ENCODE measurements at places on chromosomes 1 and 21.
A peak's percentile ranks its signal among the peaks of the same experiment; 100 is the strongest.

DNA sequence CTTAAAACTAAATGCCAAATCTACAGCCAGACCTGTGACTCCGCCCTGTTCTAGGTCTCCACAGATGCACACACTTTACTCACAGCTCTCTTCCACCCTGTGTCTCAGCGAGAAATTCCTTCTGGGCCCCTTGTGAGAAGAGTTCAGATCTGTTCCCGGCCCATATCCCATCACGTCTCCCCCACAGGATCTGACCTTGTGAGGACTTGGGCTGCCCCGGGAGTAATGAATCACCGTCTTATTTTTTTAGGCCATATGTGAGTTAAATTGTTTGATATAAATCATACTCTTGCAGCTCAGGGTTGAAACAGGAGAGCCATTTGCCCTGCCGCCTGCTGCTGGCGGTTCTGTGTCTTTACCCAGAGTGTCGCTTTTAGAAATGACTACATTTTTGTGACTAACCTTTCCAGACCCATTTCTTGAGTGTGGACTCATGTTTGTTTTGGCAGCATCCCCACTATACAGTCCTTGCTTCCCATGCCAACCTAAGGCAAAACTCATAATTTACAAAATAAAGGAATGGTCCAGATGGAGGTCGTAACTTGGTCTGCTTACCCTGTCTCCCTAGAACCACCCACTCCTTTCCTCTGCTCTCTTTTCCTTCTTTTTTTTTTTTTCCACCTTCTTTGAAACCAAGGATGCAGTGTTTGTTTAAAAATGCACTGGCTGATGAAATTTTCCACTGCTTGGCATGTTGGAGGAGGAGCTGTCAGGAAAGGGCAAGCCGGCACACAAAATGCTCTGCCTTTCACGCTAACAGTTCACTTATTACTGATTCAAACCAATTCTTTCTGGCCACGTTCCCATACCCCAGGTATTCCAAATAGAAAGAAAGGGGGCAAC lies 98.0 kb upstream of the C1orf105 start:
- no peaks in the 10 kb centered on the region for H3K36me3 ChIP-seq
- no peaks in the 10 kb centered on the region for H3K27me3 ChIP-seq
- no peaks in the 10 kb centered on the region for H3K4me1 ChIP-seq
- H3K4me3 ChIP-seq: no peak overlapping the region
- DNase-seq: no peak

DNA sequence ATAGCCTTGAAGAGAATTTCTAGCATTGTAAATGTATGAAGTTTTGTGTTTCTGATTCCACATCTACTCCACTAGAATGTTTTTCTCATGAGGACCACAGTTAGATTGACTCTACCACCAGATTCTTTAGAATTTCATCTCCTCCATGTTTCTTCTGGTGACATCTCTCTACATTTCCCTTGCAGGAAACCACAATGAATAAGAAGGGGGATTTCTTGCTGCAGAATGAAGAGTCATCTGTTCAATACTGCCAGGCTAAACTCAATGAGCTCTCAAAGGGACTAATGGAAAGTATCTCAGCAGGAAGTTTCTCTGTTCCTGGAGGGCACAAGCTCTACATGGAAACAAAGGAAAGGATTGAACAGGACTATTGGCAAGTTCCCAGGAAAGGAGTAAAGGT lies 18.6 kb downstream of the GBP6 start:
- no peak overlapping the region for H3K4me3 ChIP-seq
- no peak for DNase-seq
- no peaks in the 10 kb centered on the region for H3K27me3 ChIP-seq
- H3K4me1 ChIP-seq: peaks cover 3% of the 10 kb centered on the region
- no peaks in the 10 kb centered on the region for H3K36me3 ChIP-seq

- H3K4me3 ChIP-seq: no peak overlapping the region
- H3K36me3 ChIP-seq: no peaks in the 10 kb centered on the region
- H3K27ac ChIP-seq: no peak overlapping the region
- no peak for DNase-seq
- H3K27me3 ChIP-seq: no peaks in the 10 kb centered on the region
These were observed 121.4 kb downstream of the TGFBR3 start for GRCh38 chr1:91764471-91765115.

DNA sequence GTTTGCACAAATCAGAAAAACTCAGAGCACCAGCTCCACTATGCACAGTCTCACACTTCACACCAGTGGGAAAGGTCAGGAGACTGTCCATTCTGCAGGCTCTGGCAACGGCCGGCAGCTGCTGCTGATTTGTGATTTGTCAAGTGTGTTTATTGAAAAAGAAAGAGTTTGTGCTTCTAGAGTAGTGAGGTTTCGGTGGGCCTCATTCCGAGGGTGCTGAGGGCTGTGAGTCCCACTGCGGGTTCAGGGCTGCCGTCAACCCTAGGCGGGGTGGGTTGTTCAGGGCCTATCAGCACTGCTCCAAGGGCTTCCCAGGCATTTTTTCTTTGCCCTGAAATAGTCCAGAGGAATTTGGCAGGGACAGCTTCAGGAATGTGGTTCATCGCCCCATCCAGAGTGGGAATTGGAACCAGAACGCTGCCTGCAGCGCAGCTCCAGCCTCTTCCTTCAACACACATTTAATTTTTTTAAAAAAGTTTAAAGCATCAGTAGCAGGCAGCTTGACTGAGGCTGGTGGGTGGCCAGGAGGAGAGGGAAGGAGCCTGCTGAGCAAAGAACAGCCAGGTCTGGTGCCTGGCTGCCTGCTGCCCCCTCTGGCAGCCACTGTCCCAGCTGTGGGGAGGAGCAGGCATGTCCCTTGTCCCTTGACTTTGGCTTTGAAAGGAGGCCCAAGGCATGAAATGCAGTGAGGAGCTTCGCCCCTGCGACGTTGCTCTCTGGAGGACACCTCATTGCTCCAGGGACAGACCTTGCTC lies 19.7 kb downstream of the STUM start:
- peaks cover 12% of the 10 kb centered on the region for H3K4me1 ChIP-seq
- H3K27ac ChIP-seq: no peak overlapping the region
- H3K36me3 ChIP-seq: no peaks in the 10 kb centered on the region

DNA sequence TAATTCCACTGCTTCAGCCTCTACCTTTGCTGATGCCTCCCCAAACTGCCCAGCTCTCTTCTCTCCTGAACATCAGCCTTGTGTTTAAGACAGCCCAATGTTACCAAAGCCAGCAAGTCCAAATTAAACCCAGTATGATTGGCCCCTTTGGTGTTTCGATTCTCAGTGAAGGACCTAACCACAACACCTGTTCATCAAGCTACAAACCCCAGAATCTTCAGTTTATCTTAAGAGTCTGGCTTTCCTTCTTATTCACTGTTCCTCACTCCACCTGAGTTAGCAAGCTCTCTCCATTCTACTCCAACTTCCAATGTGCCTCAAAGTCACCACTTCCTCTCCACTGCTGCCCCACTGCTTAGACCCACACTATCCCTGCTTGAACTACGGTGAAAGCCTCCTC lies 25.5 kb upstream of the ITPKB start:
- no peak for DNase-seq
- H3K27me3 ChIP-seq: peaks cover 27% of the 10 kb centered on the region
- no peak overlapping the region for H3K4me3 ChIP-seq
- peaks cover 7% of the 10 kb centered on the region for H3K4me1 ChIP-seq
- H3K27ac ChIP-seq: no peak overlapping the region

- peaks cover 32% of the 10 kb centered on the region for H3K27me3 ChIP-seq
- no peak for DNase-seq
- peaks cover 4% of the 10 kb centered on the region for H3K36me3 ChIP-seq
- H3K4me3 ChIP-seq: no peak overlapping the region
- no peak overlapping the region for H3K27ac ChIP-seq
These were observed 29.2 kb upstream of the AGPAT3 start for GRCh38 chr21:43835861-43836260.

GRCh38 chr1:111576547-111576946 lies 43.0 kb upstream of the RAP1A start:
- H3K36me3 ChIP-seq: no peaks in the 10 kb centered on the region
- H3K27me3 ChIP-seq: no peaks in the 10 kb centered on the region
- H3K4me1 ChIP-seq: peaks cover 5% of the 10 kb centered on the region

DNA sequence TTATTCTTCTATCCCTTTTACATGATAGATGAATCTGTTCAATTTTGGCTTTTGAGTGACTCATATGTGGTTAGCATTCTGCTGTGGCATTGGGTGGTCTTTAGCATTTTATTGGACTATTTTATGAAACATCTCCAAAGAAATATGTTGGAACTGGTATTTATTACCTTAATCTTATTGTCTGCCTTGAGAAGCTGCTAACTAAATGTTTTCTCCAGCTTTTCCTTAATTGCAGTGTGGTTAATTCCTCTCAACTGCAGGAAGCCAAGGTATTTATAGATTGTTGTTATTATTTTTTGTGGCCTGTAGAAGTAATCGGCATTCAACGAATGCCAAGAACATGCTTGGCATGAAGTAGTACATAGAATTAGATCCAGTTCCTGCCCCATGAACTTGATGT lies 64.1 kb downstream of the NOS1AP start:
- H3K4me3 ChIP-seq: no peak overlapping the region
- no peak overlapping the region for H3K27ac ChIP-seq
- no peaks in the 10 kb centered on the region for H3K4me1 ChIP-seq
- peaks cover 37% of the 10 kb centered on the region for H3K27me3 ChIP-seq

DNA sequence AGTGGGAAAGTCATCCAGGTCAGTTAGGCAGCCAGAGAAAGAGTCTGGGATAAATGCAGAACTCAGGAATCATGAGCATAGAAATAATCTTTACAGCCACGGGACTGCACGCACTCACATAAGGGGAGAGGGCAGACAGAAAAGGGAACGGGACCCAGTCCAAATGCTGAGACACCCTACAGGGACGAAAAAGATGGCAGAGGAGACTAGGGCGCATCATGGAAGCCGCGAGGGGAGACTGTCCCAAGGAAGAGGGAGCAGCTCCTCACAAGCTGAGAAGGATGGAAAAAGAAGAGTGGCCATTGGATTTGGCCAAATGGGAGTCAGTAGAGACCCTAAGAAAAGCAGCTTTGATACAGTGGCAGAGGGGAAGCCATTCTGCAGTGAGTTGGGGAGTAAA lies 102.9 kb upstream of the TLR5 start:
- no peak overlapping the region for H3K4me3 ChIP-seq
- no peaks in the 10 kb centered on the region for H3K4me1 ChIP-seq
- no peak overlapping the region for H3K27ac ChIP-seq
- no peak for DNase-seq
- H3K27me3 ChIP-seq: peaks cover 27% of the 10 kb centered on the region

DNA sequence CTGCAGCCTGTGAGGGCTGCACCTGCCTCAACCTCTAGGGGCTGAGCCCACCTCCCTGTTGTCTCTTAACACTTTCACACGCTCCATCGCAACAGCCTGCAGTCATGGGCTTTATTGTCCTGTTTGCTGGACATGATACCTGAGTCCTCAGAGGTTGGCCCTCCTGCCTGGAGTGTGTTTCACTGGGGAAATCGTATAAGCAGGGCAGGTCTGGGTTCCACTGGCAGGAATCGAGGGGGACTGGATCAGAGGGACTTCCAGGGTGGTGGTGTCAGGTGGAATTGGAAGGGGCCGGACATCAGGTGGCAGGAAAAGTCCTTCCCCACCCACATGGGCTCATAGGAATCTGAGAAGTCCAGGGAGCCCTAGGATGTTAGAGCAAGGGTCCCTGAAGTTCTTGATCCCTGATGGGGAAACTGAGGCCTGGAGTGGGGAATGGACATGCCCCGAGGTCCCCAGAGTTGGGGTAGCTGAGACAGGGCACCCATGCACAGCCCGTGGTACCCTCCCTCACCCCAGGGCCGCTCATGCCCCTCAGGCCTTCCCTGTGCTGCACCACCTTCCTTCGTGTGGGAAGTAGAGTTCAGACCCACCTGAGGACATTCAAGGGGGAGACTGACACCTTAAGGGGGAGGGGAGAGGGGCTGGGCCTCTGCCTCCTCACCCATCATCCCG lies 66.6 kb downstream of the PIK3CD start:
- no peak for DNase-seq
- H3K27ac ChIP-seq: peak overlapping the region; percentile 97
- peaks cover 62% of the 10 kb centered on the region for H3K4me1 ChIP-seq
- H3K4me3 ChIP-seq: peak overlapping the region; percentile 77
- H3K27me3 ChIP-seq: no peaks in the 10 kb centered on the region

DNA sequence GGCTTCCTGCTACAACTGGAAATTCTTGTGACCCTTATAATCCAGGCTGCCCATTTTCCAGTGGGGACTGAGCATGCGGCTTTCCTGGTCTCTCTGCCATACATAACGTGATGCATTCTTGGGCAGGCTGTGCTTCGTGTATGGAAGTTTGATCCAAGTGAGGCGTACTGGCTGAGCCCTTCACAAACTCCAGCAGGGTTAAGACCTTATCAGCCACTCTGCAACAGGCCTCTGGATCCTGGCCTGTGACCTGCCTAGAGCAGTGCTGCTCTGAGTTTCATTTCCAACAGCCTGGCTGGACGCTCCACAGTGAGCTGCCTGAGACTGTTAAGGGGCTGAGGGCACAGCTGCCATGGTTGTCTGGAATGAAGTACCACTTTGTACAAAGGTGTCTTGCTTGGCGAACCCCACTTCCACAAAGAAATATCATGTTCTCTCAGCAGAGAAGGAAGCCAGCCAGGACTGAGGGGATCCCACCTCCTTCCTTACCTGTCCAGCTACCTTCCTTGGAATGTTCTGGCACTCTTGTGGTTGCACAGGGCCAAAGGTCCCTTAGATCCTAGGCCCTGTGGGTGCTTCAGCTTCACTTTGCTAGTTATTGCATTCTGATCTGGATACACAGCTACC lies 28.5 kb upstream of the XPR1 start:
- no peaks in the 10 kb centered on the region for H3K27me3 ChIP-seq
- H3K36me3 ChIP-seq: no peaks in the 10 kb centered on the region
- H3K4me3 ChIP-seq: no peak overlapping the region
- DNase-seq: no peak

- H3K27ac ChIP-seq: no peak overlapping the region
- DNase-seq: no peak
- no peaks in the 10 kb centered on the region for H3K36me3 ChIP-seq
- peaks cover 19% of the 10 kb centered on the region for H3K27me3 ChIP-seq
- H3K4me3 ChIP-seq: no peak overlapping the region
- no peaks in the 10 kb centered on the region for H3K4me1 ChIP-seq
These were observed 36.6 kb upstream of the SLC44A3 start for GRCh38 chr1:94783342-94784189.

DNA sequence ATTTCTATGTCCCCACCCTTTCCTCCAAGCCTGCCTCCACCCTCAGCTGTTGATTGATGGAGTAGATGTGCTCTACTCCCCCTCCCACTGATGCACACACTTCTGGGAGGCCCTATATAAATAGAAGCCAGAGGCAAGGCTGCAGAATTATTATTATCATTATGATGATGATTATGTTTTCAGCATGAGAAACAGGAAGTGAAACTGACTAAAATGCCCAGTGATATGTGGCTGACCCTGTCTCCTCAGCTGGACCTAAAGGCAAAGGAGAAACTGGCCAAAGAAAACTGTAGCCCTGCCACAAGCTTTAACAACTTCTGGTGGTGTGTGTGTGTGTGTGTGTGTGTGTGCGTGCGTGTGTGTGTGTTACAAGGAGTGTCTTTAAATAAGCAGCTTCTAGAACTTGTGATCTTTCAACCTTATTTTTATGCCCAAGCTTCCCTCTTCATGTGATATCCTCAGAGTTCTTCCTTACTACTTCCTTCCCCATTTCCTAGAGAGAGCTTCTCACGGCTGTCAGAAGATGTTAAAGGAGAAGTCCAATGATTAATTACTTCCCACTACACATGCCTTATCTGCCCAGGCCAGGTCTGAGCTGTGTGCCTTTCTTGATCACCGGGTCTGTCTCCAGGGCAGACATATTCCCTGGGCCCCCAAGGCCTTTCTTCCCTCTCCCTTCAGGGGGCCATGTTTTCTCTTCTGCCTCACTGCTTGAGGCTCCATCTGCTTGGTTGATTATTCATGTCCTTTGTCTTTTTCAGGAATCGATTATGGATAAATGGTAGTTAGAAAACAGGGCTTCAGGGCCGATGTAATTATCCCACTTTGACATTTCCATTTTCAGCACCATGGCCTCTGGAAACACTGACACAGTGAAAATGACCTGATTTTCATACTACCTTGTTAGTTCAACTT lies 11.6 kb upstream of the MAPKAPK2 start:
- no peaks in the 10 kb centered on the region for H3K36me3 ChIP-seq
- H3K27me3 ChIP-seq: peaks cover 42% of the 10 kb centered on the region
- peaks cover 25% of the 10 kb centered on the region for H3K4me1 ChIP-seq
- DNase-seq: no peak

Measured in stimulated activated naive B cell treated with anti-CD40 and anti-IgM and Interleukin-4, amounts not matched to agents 10 μg/mL and 1 μg/mL and 100 μg/mL, for 72 hours (primary cell).